Naive B cell (primary cell): ENCODE measurements at places on chromosomes 12 and 14. TPM values are rescaled to one million over a fixed set of nuclear protein-coding genes. Genes with fewer than 3 reads are reported as not detected.

VWF gene
- polyA plus RNA-seq: 0.03 TPM

GLIPR1L1 gene
- not detected for polyA plus RNA-seq

SAMD15 gene
- polyA plus RNA-seq: not detected

SLC2A14 gene
- not detected for polyA plus RNA-seq

SDSL gene
- polyA plus RNA-seq: 0.68 TPM

STAT6 gene
- polyA plus RNA-seq: 172 TPM

ZDHHC22 gene
- polyA plus RNA-seq: not detected

EP400 gene
- polyA plus RNA-seq: 7.5 TPM

CAPZA3 gene
- not detected for polyA plus RNA-seq

DPY19L2 gene
- not detected for polyA plus RNA-seq

KRT3 gene
- polyA plus RNA-seq: not detected

SLC39A9 gene
- polyA plus RNA-seq: 19.5 TPM

GLRX5 gene
- polyA plus RNA-seq: 98.1 TPM

INHBE gene
- polyA plus RNA-seq: 0.44 TPM
